Kasumi-1 (cell line): ENCODE measurements at places on chromosomes 6 and 20.

- no peak for DNase-seq
Observed at GRCh38 chr6:41078101-41078500, 5.3 kb downstream of the NFYA start.

DNA sequence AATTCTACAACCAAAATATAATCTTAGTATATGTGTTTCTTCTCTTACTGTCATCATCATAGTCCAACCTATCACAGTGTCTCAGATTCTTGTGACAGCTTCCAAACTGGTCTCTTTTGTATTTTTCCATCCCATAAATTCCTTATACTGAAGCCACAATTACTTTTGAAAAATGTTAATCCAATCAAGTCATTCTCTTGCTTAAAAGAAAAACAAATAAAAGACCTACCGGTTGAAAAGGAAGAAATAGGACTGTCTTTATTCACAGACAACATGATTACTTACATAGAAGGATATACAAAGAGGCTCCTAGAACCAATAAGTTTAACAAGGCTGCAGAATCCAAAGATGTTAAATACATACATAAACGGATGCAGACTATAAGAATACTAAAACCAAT is 339.9 kb downstream of the RNGTT start:
- no peak for DNase-seq

GRCh38 chr6:88908598-88909548 is 54.5 kb downstream of the RNGTT start:
- DNase-seq = peak; percentile 18

GRCh38 chr6:136318676-136319075 is 29.0 kb upstream of the BCLAF1 start:
- no peak for DNase-seq

- no peak for DNase-seq
Observed at GRCh38 chr6:20242397-20242796, 30.1 kb upstream of the MBOAT1 start.

- no peak for DNase-seq
Observed at GRCh38 chr6:137414599-137414998, 79.6 kb downstream of the OLIG3 start.

DNA sequence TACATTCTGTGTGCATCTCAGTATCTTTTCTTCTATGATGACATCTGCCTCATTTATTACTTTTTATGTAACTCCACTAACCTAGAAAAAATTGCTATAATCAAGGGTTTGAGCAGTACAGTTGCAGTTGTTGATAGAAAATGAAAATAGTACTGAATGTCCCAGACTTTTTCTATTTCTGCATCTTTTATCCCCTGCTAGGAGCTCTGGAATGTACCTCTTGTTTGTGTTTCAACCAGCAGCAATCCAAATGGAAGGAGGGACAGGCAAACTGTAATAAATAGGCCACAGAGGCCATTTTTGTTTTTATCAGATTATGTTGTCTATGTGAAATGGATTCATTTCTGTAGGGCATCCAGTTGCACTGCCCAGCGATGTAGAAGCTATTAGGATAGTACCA is 536.9 kb downstream of the KIF16B start:
- DNase-seq = no peak
